ENCODE measurements at places on chromosomes 11 and 22.

GRCh38 chr11:116686866-116687265, 85.9 kb downstream of the BUD13 start:
- no peak for DNase-seq

DNA sequence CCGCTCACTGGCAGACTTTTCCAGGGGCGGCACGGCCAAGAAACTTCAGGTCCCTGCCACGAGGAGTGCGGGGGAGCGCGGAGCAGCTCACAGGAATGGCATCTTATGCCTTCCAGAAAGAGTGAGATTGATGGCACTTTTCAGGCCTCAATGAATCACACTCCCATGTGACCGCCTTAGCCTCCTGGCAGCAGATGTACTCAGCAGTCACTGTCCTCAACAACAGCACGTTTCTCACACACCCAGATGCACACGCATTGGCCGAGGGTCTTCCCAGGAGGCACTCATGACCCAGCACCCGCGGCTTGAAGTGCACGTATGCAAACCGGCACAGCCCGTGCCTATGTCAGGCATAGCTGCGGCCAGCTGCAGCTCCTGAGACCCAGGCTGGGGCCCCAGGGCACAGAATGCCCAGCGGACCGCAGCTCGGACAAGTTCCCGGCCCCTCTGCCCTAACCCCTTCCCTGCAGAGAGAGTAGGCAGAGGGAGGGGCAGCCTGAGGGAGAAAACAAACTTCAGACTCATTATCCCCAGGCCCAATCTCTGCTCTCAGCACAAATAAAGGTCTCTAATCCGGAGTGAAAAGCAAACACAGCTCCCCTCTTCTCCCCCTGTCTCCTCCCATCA, 48.3 kb downstream of the RPUSD4 start:
- DNase-seq = peak; percentile 61

GRCh38 chr22:27799015-27799826, 2.3 kb downstream of the MN1 start:
- DNase-seq = no peak

GRCh38 chr22:20130731-20131596, 640 bp upstream of the ZDHHC8 start:
- DNase-seq = peak; percentile 53

GRCh38 chr11:94926698-94927237, 46.6 kb downstream of the CWC15 start:
- no peak for DNase-seq

GRCh38 chr22:26466196-26466595, 17.4 kb downstream of the HPS4 start:
- no peak for DNase-seq

GRCh38 chr11:46513934-46514342, 79.9 kb downstream of the AMBRA1 start:
- DNase-seq = peak; percentile 79

GRCh38 chr11:105589346-105589745, 20.5 kb upstream of the GRIA4 start:
- DNase-seq = no peak

DNA sequence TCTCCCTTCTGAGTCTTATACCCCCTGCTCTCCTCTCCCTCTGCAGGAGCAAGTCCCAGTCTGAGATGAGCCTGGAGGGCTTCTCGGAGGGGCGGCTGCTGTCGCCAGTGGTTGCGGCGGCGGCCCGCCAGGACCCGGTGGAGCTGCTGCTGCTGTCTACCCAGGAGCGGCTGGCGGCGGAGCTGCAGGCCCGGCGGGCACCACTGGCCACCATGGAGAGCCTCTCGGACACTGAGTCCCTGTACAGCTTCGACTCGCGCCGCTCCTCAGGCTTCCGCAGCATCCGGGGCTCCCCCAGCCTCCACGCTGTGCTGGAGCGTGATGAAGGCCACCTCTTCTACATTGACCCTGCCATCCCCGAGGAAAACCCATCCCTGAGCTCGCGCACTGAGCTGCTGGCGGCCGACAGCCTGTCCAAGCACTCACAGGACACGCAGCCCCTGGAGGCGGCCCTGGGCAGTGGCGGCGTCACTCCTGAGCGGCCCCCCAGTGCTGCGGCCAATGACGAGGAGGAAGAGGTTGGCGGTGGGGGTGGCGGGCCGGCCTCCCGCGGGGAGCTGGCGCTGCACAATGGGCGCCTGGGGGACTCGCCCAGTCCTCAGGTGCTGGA, 8.8 kb upstream of the MYRF start:
- DNase-seq = no peak

DNA sequence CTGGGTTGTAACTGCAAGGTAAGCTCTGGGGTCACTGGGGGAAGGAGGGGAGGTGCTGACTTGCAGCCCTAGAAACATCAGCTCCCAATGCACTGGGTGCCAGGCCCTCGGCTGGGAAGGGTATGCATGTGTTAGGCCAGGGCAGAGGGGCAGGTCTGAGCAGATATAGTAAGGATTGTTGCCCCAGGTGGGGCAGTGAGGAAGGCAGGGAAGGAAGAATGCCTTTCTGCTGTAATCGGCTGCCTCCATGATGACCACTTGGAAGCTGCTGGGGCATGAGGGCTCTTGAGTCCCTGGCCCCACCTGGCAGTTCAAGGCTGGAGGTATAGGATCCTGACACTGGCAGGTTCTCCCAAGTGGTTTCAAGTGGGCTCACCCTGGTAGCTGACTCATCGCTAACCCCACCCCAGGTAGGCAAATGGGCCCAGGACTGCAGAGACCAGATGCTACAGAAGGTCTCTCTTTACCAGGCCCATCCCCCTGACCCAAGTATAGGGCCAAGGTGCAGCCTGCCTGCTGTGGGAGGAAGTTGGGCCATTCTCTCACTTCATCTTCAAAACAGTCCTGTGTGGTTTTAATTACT, 56.7 kb downstream of the TIMP3 start:
- DNase-seq = no peak

- DNase-seq = no peak
Measured at GRCh38 chr11:118648291-118648690, 31.2 kb downstream of the TREH start.

DNA sequence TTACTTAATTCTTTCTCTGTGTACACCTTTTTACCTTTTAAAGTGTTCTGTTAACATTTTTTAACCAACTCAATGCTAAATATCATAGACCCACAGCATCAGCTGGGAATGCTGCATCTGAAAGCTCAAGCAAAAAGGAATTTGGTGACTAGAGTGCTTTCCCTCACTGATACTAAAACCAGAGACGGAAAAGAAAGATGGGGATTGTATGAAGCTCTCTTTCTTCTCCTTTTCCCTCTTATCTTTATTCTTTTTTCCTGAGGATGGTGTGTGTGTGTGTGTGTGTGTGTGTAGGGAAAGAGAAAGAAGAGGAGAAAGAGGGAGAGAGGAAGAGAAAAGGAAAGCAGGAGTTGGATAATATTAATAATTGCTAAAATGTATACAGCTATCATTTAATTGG, 4.1 kb upstream of the SIK2 start:
- DNase-seq = no peak

DNA sequence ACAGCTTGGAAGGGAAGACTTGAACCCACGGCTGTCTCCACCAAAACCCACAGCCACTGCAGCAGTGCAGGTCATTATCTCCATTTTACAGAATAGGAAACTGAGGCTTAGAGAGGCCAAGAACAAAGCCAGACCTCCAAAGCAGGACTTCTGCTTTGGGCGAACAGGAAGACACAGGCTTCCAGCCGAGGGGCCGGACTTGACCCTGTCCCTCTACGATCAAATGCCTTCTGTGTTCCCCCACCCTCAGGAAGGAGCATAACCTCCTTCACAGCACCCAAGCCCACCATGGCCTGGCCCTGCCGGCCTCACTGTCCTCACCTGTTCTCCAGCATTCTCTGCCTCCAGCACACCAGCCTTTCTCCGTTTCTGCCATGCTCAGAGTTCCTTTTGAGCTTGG, 15.8 kb downstream of the IGLL1 start:
- no peak for DNase-seq

- DNase-seq = peak; percentile 74
Measured at GRCh38 chr11:45102810-45103621, 43.4 kb upstream of the PRDM11 start.

DNA sequence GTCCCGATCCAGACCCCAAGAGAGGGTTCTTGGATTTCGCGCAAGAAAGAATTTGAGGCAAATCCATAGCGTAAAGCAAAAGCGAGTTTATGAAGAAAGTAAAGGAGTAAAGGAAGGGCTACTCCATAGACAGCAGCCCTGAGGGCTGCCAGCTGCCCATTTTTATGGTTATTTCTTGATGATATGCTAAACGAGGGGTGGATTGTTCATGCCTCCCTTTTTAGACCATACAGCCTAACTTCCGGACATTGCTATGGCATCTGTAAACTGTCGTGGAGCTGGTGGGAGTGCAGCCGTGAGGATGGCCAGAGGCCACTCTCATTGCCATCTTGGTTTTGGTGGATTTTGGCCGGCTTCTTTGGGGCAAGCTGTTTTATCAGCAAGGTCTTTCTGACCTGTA, 19.4 kb upstream of the SHANK3 start:
- no peak for DNase-seq

DNA sequence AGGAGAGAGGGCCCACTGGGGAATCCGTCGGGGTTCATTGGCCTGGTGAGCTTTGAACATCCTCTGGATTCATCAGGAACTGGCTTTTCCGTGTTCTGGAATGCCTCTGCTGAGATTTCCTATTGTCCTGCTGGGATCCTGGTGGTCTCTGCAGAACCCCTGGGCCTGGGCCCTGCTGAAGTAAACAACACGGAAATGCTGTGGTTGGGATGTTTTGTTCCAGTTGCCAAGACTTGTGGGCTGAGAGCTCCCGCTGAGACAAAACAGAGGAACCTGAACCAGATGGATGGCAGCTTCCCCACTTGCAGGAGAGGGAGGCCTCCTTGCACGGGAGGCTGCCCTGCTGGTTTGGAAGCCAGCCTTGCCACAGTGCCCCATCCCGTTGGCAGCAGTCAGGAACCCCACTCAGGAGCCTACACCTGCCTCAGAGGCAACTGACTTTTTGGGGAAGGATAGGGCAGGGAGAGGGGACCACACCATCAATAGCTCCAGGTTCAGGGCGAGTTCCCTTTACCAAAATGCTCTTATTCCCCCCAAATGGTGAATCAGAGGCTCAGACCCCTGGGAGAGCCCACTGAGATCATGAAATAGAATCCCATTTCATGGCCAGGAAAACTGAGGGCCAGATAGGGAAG, 60.7 kb downstream of the LRRC32 start:
- no peak for DNase-seq

DNA sequence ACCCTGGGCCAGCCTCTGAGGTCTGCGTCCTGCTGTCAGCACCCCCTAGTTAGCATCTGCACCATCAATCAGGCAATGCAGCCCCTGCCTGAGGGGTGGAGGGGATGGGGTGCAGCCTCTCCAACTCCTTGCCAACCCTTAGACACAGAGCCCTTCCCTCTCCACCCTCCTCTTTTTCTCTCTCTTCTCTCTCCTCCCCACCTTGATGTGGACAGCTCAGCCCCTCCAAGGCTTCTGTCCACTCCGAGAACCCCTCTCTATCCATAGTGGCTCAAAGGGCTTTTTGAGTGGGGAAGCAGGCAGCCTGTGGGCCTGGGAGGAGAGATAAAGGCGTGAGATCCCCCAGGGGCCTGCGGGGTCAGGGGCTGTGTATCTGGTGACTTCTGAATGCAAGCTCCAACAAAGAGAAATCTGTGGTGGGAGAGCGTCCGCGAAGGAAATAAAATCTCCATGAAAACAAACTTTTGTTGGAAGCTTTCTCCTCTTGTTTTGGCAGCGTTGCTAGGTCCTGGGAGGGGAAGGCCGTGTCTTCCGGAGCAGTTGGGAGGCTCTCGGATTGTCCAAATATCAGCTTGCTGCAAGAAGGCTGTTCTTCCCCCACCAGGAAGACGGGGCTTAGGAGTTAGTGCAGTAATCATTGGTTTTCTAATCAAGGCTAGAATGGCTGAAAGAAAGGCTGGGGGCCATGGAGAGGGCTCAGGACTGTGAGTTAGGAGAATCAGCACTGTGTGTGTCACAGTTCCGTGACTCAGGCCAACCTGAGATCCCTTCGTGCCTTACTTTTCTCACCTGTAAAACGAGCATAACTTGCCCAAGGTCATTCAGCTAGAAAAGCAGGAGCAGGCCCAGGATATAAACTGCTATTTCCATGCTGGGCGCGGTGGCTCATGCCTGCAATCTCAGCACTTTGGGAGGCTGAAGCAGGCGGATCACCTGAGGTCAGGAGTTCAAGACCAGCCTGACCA, 50.3 kb downstream of the PKNOX2 start:
- no peak for DNase-seq

DNA sequence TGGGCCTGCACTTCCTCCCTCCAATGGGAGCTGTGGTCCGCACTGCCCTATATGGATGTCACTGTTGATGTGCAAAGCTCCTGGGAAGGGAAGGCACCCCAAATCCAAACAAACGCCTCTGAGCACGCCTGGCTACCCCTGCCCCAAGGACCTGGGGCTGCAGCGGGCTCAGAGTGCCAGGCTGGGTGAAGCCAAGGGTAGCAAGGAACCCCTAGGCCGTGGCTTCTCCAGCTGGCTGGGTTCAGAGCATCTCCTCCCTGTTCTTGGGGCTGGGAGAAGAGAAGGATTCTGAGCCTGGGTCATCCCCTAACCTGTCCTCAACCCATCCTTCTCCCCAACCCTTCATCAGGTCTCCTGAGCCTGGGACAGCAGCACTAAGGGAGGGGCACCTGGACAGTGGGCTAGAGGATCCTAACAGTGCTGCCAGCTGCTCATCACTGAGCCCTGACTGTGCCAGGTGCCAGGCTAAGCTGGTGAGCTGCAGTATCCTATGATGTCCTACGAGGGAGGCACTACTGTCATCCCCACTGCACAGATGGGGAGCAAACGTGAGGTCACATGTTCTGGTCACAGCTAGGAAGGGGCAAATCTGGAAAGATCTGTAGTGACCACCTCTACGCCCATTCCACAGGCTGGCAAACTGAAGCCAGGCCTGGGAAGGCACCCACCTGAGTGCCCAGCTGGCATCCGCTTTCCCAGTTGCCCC, 3.0 kb downstream of the SSTR3 start:
- DNase-seq = no peak

GRCh38 chr11:62433141-62433903, 14.5 kb downstream of the SCGB1A1 start:
- no peak for DNase-seq

- DNase-seq = peak; percentile 82
Measured at GRCh38 chr22:21652010-21652546, 10.0 kb downstream of the SDF2L1 start.

DNA sequence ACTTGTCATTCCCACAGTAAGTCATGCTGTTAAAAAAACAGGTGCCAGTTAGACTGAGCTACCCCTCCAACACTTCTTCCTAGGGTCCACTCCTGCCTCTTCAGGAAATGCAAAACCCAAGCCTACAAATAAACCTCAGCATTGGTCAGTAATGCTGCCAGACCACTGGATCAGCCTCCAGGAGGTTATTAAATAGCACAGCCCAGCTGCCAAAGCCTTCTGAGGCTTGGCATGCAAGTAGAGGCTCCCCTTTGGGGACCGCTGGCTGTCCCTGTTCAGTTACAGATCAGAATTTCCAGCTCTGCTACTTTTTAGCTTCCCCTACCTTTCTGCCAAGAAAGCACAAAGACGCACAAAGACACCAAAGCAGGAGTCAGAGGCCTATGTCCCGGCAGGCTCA, 33.3 kb downstream of the ABTB2 start:
- no peak for DNase-seq

GRCh38 chr11:47946682-47947559, 33.4 kb upstream of the PTPRJ start:
- peak; percentile 99 for DNase-seq

GRCh38 chr11:9619004-9619403, 44.9 kb upstream of the SWAP70 start:
- DNase-seq = no peak
